ENCODE measurements at places on chromosomes 16 and 17.

GRCh38 chr17:67096609-67097008 is 52.3 kb downstream of the CACNG1 start:
- no peak for DNase-seq

- peak; percentile 67 for DNase-seq
These were observed 93.4 kb upstream of the METRNL start for GRCh38 chr17:82985973-82986372.

GRCh38 chr16:2532494-2533141 is 1.4 kb upstream of the CEMP1 start:
- peak; percentile 86 for DNase-seq

DNA sequence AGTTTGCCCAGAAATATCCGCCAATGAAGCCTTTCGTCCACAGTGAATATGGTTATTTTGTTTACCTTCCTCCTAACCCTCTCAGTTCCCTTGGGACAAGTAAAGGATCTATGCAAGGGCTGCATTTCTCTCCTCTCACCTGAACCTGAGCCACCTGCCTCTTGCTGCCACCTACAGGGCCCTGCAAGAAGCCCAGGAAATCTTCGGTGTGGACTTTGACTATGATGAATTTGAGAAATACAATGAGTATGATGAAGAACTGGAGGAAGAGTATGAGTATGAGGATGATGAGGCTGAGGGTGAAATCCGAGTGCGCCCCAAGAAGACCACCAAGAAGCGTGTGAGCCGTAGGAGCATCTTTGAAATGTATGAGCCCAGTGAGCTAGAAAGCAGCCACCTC is 14.0 kb downstream of the SUPT6H start:
- DNase-seq = no peak

GRCh38 chr16:82363026-82363816 is 193.2 kb upstream of the MPHOSPH6 start:
- DNase-seq = no peak

GRCh38 chr17:45177563-45177962 is 15.9 kb downstream of the HEXIM2 start:
- no peak for DNase-seq

- no peak for DNase-seq
These were observed 124.7 kb downstream of the NPIPB5 start for GRCh38 chr16:22635357-22635761.

DNA sequence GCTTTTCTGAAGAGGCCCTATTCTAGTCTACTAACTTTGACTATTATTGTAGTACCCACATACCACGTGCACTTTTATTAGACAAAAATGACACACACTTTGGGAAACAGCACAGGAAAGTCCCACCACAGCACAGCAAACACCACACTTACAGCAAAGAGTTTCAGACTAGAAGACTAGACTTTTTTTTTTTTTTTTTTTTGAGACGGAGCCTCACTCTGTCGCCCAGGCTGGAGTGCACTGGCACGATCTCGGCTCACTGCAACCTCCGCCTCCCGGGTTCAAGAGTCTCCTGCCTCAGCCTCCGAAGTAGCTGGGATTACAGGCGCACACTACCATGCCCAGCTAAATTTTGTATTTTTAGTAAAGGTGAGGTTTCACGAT is 20.1 kb downstream of the YWHAE start:
- DNase-seq = no peak

DNA sequence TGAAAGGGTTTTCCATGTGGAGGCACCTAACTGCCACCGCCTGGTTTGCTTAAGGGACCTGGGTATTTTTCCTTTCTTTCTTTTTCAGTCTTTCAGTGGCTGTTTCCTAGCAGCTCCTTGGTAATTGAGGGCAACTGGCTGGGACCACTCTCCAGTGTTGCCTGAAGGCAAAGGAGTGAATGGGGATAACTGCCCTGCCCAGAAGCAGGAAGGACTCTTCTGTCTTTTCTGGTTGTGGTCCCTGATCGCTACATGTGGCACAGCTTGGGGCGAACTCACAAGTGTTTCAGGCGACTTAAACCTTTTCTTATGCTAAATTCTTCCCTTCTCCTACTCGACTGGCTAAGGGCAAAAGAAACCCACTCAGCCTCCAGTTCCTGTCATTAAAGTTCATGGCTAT is 10.1 kb upstream of the TMEM98 start:
- DNase-seq = no peak

DNA sequence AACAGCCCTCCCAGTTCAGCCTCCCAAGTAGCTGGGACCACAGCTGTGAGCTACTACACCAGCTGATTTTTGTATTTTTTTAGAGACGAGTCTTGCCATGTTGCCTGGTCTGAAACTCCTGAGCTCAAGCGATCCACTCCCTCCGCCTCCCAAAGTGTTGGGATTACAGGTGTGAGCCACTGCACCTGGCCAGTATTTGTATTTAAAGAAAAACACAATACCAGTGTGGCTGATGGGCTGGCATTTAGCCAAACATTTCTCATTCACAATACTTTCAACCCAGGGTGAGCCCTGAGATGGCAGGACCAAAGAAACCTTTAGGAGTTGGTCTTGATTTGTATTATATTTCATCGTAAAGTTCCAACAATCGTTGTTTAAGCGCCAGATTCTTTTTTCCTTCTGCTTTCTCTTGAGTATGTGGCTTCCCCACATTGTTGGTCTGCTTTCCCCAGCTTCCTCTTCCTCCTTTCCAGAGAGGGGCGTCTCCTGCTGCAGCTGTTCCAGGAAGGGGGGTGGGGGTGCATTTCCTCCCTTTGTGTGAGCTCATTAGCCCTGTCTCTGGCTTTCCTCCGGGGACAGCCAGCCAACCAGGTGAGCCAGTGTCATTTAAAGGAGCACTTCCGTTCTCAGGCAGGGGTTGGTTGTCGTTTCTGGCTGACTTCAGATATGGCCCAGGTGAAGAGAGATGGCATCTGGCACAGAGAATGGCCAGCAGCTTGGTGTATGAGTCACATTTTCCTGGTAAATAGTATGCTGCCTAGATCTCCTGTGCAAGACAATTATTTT is 79.9 kb downstream of the GPRC5B start:
- no peak for DNase-seq

GRCh38 chr16:62135911-62136310 is 99.7 kb upstream of the CDH8 start:
- no peak for DNase-seq

GRCh38 chr17:10177131-10177912 is 21.1 kb downstream of the GAS7 start:
- DNase-seq = no peak

DNA sequence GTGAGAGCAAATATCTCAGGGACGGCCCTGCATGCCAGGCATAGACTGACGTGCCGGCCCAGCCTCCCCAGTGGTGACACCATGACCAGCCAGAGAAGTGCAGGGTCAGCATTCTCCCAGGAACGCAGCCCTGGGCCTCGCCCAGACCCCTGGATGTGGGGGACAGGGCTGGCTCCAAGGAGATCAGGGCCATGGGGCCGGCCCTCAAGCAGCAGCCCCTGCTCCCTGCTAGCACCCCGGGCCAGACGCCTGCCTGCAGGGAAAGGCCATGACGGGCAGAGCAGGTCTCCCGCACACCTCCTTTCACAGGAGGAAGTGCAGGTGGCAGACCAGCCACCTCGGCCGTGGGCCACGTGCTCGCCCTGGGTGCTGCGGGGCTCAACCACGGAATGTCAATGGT is 9.5 kb downstream of the NDUFAF8 start:
- DNase-seq = no peak

- no peak for DNase-seq
These were observed 18.2 kb upstream of the NXPH3 start for GRCh38 chr17:49557312-49558024.

GRCh38 chr17:70855401-70856054 is 686.2 kb downstream of the KCNJ2 start:
- no peak for DNase-seq

- no peak for DNase-seq
These were observed 19.7 kb downstream of the LUC7L3 start for GRCh38 chr17:50739098-50739497.

DNA sequence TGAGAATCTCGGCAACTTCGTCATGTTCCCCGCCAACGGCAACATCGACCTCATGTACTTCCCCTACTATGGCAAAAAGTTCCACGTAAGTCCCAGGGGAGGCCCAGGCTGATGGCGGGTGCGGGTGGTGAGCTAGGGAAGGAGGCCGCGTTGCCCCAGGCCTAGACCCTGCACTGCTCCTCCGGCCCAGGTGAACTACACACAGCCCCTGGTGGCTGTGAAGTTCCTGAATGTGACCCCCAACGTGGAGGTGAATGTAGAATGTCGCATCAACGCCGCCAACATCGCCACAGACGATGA is 4.8 kb downstream of the ATP1B2 start:
- DNase-seq = no peak

GRCh38 chr16:88066680-88067529 is 115.7 kb downstream of the BANP start:
- no peak for DNase-seq

DNA sequence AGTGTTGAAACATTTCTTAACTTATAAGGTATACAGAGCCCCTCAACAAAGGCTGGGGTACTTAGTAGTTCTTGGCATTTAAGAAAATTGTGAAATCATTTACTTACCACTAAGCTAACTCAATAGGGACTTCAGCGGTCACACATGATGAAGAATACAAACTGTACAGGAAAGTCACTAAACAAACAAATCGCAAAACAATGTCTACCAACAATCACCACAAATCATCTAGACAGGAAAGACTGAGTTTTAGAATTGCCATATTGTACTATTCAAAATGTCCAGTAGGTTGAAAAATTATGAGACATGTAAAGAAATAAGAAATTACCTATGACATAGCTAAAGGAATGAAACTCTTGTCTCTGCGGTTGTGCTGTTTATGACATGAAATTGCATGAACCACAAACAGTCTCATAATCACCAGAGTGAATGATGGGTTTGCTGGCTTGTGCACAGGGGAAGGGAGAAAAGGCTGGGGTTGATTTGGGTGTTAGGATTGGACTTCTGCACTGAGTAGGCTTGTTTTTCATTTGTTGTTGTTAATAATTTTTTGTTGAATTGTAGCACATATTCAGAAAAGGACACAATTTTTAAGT is 441.1 kb upstream of the MON1B start:
- no peak for DNase-seq

DNA sequence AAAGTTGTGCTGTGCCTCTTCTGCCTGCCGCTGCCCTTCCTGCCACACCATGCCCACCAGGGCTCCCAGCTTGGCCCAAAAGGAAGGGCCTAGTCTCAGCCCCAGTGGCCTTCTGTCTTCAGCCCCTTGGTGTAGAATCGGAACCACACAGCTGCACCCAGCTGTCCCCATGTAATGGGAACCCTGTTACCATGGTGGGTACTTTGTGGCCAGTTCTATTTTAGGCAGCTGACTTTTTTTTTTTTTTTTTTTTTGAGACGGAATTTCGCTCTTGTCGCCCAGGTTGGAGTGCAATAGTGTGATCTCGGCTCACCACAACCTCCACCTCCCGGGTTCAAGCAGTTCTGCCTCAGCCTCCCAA is 163.3 kb upstream of the GSE1 start:
- no peak for DNase-seq
